ENCODE measurements at places on chromosomes 7 and 10.

GRCh38 chr10:26804418-26805393 is 56.1 kb downstream of the ABI1 start:
- no peak for DNase-seq

DNA sequence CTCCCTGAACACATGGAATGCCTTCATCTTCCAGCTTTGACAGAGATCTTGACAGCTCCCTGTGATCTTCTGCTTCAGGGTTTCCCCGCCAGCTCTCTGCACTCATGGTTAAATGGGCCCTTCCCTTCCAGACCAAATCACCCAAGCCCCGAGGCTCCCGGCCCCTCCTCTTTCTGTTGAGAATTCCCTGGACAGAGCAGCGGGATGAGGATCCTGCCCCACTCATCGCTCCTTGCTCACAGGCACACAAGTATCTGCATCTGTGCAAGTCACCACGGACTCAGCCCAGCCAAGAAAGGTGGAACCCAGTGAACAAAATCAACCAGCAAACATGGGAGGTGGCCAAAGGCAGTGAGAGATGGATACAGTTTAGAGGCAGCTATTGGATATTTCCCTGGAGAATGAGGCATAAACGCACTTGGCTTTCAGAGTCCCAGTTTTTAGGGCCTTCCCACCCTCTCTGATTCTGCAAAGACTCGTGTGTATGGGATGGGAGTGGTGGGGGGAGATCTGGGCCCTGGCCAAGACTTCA is 37.7 kb upstream of the CXCL12 start:
- no peak for DNase-seq

- no peak for DNase-seq
These were observed 203.8 kb downstream of the ZEB1 start for GRCh38 chr10:31522820-31523219.

DNA sequence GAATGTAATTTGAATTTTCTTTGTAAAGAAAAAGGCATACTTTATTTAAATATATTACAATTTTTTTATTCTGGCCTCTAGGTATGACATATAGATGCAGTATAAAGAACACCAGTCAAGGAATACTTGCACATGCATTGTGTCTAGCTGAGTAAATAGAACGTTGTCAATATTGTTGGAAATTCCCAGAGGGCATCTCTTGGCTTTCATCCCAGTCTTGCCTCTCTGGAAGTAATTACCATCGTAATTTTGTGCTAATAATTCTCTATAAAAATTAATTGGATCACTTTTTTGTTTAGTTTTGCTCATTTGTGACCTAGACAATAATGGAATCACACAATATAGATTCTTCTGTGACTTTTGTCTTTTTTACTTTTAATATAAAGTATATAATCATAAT is 1052.3 kb upstream of the CELF2 start:
- no peak for DNase-seq

- DNase-seq: no peak
These were observed 51.9 kb downstream of the SEMA3A start for GRCh38 chr7:84142726-84143125.

Data from NCI-H187 (cell line).